ENCODE measurements at places on chromosomes 11 and 22. TPM values are rescaled to one million over a fixed set of nuclear protein-coding genes. Genes with fewer than 3 reads are reported as not detected.

OR4X2 gene
- polyA plus RNA-seq: not detected

CLCF1 gene
- 0.94 TPM for polyA plus RNA-seq

EIF3F gene
- polyA plus RNA-seq: 243 TPM

TMPRSS5 gene
- 0.80 TPM for polyA plus RNA-seq

RTN4R gene
- polyA plus RNA-seq: not detected

SAAL1 gene
- 2.3 TPM for polyA plus RNA-seq

BTG4 gene
- not detected for polyA plus RNA-seq

GSTT4 gene
- polyA plus RNA-seq: not detected

IL18 gene
- polyA plus RNA-seq: 11.7 TPM

SF1 gene
- 31.6 TPM for polyA plus RNA-seq

MMP8 gene
- not detected for polyA plus RNA-seq

OR8I2 gene
- polyA plus RNA-seq: not detected

C11orf87 gene
- not detected for polyA plus RNA-seq

GRCh38 chr22:41833369-41834004 lies 582 bp downstream of the SREBF2 start:
- peak overlapping the region; percentile 87 for H3K4me3 ChIP-seq
- peaks cover 28% of the 10 kb centered on the region for H3K4me1 ChIP-seq
- H3K36me3 ChIP-seq: peaks cover 12% of the 10 kb centered on the region
- H3K27ac ChIP-seq: peak overlapping the region; percentile 97

DNA sequence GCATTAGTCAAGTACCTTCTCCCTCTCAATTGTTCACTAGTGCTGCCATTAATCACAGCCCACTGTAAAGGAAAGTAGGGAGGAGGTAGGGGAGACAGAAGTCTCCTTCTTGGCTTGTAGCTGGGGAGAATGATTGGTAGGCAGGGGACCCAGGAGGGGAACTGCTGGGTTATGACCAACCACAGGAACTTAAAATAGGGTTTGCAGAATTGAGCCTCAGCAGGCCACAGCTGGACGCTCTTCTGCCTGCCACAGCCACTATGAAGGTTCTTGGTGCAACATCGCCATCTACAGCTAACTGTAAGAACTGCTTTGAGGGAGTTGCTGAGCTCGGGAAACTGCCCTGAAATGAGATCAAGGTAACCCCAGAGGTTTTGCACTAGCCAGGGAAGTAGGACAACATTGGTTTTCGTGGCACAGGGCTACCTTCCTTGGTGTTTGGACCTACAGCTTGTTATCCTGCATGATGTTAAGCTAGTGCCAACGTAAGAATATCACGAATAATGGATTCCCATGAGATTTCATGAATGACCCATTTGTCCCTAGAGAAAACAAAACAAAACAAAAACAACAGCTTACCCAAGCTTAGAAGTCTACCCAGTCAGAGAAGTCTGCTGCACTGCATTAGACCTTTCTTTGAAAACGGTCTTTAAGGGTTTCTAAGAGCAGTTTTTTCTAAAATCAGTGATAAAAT lies 787.1 kb upstream of the API5 start:
- H3K36me3 ChIP-seq: no peaks in the 10 kb centered on the region
- H3K27ac ChIP-seq: no peak overlapping the region
- H3K4me1 ChIP-seq: no peaks in the 10 kb centered on the region
- no peak overlapping the region for H3K4me3 ChIP-seq

DNA sequence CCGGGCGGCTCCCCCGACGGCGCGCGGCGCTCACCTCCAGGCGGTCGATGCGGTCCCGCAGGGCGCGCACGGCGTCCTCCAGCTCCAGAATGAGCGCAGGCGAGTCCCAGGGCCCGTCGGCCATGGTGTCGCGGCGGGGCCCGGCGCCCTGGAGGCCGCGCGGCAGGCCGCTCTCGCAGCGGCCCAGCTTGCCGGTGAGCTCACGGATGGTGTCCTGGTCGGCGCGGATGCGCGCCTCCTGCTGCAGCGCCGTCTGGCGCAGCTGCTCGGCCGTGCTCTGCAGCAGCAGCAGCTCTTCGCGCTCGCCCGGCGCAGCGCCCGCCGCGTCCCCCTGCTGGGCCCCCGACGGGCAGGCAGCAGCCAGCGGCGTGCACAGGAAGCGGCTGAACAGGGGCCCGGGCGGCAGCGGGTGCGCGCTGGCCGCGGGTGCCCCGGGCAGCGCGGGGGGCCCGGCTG lies 599 bp downstream of the NPTXR start:
- peaks cover 60% of the 10 kb centered on the region for H3K27me3 ChIP-seq
- H3K4me1 ChIP-seq: peaks cover 7% of the 10 kb centered on the region
- no peak overlapping the region for H3K4me3 ChIP-seq
- H3K27ac ChIP-seq: no peak overlapping the region
- H3K36me3 ChIP-seq: no peaks in the 10 kb centered on the region

DNA sequence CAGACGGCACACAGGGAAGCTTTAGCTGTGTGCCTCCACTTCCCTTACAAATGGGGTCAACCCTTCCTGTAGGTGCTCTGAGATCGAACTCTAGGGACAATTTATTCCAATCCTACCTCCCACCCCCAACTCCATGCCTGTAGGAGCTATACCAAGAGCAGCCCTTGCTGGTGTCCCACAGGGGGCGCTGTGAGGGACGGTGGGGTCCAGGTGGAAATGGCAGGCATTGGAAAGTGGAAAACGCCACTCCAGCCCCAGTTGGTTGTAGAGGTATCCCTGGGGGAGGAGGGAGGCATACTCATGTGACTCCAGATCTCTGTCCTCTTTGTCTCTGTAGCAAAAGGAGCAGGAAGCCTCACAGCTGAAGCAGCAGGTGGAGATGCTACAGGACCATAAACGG lies 161.3 kb downstream of the MYO18B start:
- H3K27me3 ChIP-seq: no peaks in the 10 kb centered on the region
- no peak for DNase-seq
- H3K4me3 ChIP-seq: no peak overlapping the region
- H3K36me3 ChIP-seq: no peaks in the 10 kb centered on the region

GRCh38 chr22:27654546-27655445 lies 146.8 kb downstream of the MN1 start:
- no peaks in the 10 kb centered on the region for H3K27me3 ChIP-seq
- no peak overlapping the region for H3K4me3 ChIP-seq
- no peak for DNase-seq

- no peak overlapping the region for H3K4me3 ChIP-seq
- DNase-seq: no peak
- no peaks in the 10 kb centered on the region for H3K27me3 ChIP-seq
- H3K4me1 ChIP-seq: no peaks in the 10 kb centered on the region
Measured at GRCh38 chr22:26265281-26265680, 96.0 kb downstream of the SEZ6L start.

- no peak overlapping the region for H3K27ac ChIP-seq
- H3K27me3 ChIP-seq: no peaks in the 10 kb centered on the region
- no peak for DNase-seq
- no peak overlapping the region for H3K4me3 ChIP-seq
- peaks cover 34% of the 10 kb centered on the region for H3K36me3 ChIP-seq
Measured at GRCh38 chr11:119179983-119180382, 5.3 kb upstream of the NHERF4 start.

GRCh38 chr11:38315151-38315550 lies 1717.1 kb upstream of the RAG2 start:
- no peaks in the 10 kb centered on the region for H3K36me3 ChIP-seq
- H3K27ac ChIP-seq: no peak overlapping the region
- no peak for DNase-seq
- H3K27me3 ChIP-seq: no peaks in the 10 kb centered on the region

DNA sequence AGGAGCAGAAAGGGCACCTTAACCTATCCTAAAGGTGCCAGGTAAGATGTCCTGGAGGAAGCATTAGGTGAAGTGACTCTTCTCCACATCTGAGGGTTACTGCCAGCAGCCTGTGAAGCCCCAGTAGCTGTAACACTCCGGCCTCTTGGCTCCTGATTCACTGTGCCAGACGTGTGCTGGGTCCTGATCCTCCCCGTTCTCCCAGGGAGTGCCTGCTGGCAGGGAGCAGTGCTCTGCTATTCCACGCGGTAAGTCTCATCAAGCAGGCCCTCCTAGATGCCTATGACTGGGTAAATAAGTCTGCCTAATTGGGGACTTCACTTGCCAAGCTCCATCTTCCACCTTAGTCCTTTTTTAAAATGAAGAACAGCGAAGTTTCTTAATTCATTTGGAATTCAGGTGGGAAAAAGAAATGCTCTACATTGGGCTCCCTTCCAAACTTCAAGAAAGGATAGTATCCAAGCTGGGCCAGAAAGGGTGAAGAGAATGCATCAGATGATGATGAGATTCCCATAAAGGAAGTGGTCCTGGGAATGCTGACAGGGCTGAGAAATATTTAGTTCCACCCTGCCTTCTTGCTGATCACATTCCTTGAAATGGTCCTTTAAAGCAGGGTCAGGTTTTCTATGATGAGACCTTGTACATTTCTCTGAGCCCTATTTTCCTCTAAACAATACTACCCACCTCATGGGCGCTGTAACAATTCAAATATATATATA lies 188.0 kb downstream of the MAML2 start:
- peaks cover 23% of the 10 kb centered on the region for H3K4me1 ChIP-seq
- H3K4me3 ChIP-seq: no peak overlapping the region
- H3K27me3 ChIP-seq: no peaks in the 10 kb centered on the region
- H3K36me3 ChIP-seq: no peaks in the 10 kb centered on the region

GRCh38 chr22:24420072-24420976 lies 7.1 kb upstream of the ADORA2A start:
- no peak overlapping the region for H3K4me3 ChIP-seq
- no peak for DNase-seq
- no peak overlapping the region for H3K27ac ChIP-seq
- no peaks in the 10 kb centered on the region for H3K27me3 ChIP-seq

GRCh38 chr11:74822170-74822569 lies 73.5 kb downstream of the RNF169 start:
- no peaks in the 10 kb centered on the region for H3K4me1 ChIP-seq
- H3K36me3 ChIP-seq: peaks cover 52% of the 10 kb centered on the region
- no peak overlapping the region for H3K27ac ChIP-seq
- DNase-seq: no peak
- H3K4me3 ChIP-seq: no peak overlapping the region

DNA sequence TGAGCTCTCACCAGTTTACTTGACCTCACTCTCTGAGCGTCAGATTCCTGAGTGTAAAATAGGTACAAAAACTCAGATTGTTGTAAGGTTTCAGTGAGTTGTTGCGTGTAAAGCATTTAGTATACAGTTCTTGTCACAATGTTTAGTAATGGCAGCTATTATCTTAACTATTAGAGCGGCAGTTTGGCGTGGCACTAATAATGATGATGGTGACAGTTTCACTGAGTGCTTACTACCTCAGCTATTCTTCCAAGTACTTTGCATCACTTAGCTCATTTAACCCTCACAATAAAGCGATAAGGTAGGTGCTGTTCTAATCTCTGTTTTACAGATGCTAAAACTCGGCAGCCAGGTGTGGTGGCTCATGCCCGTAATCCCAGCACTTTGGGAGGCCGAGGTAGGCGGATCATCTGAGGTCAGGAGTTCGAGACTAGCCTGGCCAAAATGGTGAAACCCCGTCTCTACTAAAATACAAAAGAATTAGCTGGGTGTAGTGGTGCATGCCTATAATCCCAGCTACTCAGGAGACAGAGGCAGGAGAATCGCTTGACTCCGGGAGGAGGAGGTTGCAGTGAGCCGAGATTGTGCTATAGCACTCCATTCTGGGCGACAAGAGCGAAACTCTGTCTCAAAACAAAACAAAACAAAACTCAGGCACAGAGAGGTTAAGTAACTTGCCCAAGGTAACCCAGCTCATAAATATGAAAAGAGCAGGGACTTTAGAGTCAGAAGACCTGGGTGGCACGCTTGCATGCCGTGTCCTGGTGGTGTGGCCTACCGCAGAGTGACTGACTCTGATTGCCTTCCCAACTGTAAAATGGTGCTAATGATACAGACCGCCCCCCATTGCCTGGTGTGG lies 76.2 kb downstream of the PTPRJ start:
- DNase-seq: no peak
- no peaks in the 10 kb centered on the region for H3K36me3 ChIP-seq
- peaks cover 73% of the 10 kb centered on the region for H3K4me1 ChIP-seq
- H3K4me3 ChIP-seq: no peak overlapping the region
- no peak overlapping the region for H3K27ac ChIP-seq

- no peak for DNase-seq
- H3K27ac ChIP-seq: no peak overlapping the region
- H3K36me3 ChIP-seq: no peaks in the 10 kb centered on the region
- no peaks in the 10 kb centered on the region for H3K27me3 ChIP-seq
- peaks cover 13% of the 10 kb centered on the region for H3K4me1 ChIP-seq
Measured at GRCh38 chr11:8222820-8223512, 40.7 kb downstream of the LMO1 start.

DNA sequence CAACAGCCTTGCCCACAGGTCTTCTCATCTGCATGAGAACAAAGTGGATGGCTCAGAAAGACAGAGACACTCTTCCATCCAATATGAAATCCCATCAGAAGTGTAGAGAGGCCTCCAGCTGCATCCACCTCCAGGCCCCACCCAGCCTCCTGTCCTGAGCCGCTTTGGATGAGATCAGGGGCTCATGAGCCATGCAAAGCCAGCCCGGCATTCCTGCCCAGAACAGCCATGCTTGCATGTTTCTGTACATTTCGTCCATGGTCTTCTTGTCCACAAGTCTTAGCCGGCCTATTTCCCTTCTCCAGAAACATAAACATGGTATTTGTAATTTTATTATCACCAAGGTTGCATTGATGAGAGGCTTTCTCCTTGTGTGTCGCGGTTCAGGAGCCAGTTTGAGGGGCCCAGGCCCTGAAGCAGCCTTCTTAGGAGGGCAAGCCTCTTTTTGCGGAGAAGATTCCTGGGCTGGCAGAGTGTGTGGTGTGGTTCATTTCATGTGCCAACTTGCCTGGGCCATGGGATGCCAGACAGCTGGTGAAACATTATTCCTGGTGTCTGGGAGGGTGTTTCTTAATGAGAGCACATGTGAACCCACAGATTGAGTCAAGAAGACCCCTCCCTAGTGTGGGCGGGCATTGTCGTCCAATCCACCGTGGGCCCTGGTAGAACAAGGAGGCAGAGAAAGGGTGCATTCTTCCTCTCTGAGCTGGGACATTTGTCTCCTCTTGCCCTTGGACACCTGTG lies 928.9 kb downstream of the TBC1D22A start:
- no peak for DNase-seq
- no peak overlapping the region for H3K4me3 ChIP-seq
- H3K27ac ChIP-seq: no peak overlapping the region
- H3K36me3 ChIP-seq: no peaks in the 10 kb centered on the region
- H3K4me1 ChIP-seq: no peaks in the 10 kb centered on the region
